ENCODE measurements at places on chromosomes 16 and 17.
A peak's percentile ranks its signal among the peaks of the same experiment; 100 is the strongest.

DNA sequence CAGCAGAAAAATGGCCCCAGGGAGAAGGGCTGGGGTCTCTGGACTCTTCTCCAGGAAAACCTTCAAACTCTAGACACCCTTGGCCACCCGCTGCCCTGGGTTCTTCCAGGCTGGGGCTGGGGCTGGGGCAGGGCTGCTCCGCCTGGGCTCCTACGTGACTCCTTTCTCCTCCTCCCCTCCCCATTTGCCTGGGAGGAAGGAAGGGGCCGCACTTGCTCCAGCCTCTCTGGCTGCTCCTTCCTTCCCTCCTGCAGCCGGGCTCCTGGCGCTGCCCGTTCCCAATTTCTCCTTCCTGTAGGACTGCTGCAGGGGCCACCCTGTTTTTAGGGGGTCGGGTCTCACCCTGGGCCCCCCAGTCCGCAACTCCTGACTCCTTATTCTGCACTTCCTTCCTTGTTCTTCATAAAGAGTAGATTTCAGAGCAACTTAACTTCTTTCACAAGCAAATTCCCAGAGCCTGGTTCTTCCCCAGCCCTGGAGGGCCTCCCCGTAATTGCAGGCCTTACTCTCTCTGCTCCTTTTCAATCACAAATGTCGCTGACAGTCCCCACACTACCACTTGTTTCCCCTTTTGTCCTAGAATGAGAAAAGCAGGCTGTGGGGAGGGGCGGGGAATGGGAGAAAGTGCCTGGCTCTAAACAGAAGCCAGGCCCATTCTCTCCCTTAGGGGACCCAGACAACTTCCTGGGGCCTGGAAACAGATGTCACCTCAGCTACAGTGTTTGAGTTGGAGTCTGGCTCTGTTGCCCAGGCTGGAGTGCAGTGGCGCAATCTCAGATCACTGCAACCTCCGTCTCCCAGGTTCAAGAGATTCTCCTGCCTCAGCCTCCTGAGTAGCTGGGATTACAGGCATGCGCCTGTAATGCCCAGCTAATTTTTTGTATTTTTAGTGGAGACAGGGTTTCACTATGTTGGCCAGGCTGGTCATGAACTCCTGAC, 137.8 kb downstream of the ENGASE start:
- no peak for DNase-seq

GRCh38 chr16:13935408-13935807, 15.5 kb downstream of the ERCC4 start:
- no peak for DNase-seq

- DNase-seq: no peak
Observed at GRCh38 chr16:68369697-68370580, 59.1 kb downstream of the PRMT7 start.

GRCh38 chr16:14502932-14503741, 126.9 kb downstream of the PARN start:
- DNase-seq: no peak

- peak; percentile 71 for DNase-seq
Observed at GRCh38 chr17:78824240-78824639, 16.4 kb downstream of the USP36 start.

DNA sequence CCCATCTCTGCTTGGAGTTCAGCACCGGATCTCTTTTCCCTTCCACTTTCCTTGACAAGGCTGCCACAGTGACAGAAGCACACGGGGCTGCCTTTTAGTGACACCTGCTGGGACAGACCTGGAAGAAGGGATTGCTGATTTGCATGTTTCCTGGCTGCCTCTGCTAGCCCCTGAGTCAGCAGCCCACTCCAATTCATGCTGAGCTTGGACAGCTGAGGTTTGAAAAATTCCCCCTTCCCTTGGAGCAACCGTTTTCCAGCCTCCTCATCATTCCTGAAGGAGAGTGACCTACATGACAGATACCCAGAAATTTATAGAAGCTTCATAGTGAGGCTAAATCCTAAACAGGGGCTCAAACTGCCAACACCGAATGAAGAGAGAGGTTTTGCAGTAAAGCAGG, 18.8 kb upstream of the RBL2 start:
- no peak for DNase-seq

- DNase-seq: no peak
Observed at GRCh38 chr16:83958846-83959565, 6.0 kb downstream of the OSGIN1 start.

GRCh38 chr17:74512624-74513091, 18.6 kb downstream of the CD300LB start:
- no peak for DNase-seq

GRCh38 chr16:87305505-87306391, 11.4 kb downstream of the C16orf95 start:
- no peak for DNase-seq

DNA sequence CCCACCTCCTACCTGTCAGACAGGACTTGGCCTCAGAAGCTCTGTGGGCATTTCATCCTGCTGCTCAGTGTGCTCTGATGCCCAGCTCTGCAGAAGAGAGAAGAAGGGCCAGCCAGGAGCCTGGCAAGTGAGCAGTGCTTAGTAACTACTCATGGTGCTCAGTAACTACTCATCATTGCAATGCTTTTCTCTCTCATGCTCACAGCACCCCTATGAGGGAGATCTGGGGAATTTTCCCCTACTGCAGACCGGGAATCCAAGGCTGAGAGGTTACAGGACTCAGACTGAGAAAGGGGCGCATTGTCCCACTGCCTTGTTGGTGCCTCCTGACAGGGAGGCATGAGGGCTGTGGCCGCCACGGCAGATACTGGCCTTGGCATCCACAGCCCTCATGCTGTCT, 261.1 kb downstream of the C16orf95 start:
- DNase-seq: no peak

DNA sequence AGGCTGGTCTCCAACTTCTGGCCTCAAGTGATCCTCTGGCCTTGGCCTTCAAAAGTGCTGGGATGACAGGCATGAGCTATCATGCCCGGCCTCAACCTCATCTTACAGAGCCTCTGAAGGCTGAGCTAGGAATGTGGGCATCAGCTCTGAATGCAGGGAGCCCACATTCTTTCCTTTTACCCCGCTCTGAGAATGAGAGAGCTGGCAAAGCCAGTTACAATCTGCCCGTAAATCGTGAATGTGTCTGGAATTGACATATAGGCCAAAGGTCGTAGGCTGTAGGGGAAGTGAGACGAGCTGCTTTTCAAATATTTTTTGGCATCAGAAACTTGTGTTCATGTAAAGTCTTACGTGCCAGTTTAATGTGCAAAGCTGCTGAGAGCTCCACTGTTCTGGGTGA, 4.5 kb downstream of the TMEM238L start:
- no peak for DNase-seq

DNA sequence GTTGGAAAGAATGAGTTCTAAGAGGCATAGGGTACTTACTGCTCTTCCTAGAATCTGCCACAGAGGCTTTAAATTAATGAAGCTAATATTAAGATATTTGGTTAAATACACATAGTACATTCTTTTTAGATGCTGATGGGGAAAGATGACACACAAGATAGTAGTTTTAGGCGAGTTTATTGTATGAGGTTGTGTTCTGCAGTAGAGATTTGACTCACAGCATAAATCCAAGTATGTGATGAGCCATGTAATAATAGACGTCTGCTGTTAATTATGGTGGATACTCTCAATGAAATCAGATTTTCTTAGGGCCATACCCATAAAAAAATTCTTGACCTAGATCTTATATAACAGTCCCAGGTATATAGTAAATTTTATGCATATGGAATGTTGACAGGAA, 8.0 kb downstream of the TNRC6C start:
- DNase-seq: no peak

DNA sequence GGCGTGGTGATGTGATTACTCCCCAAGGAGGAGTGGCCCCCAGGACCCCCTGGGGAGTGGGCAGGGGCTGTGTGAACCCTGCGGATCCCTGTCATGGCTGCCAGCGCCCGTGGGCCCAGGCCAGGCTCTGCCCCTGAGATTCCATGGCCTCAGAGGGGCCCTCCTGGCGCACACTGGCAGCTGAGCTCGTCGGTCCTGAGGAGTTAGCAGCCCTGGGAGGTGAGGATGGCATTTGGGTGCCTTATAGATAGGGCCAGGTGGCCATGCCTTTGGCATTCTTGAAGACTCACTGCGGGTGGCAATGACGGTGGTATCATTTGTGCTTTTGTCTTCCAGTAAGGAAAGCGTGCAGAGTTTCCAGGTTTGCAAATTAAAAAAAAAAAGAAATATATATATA, 146.8 kb upstream of the GSE1 start:
- DNase-seq: no peak

GRCh38 chr17:67139784-67140665, 95.7 kb downstream of the CACNG1 start:
- no peak for DNase-seq

- no peak for DNase-seq
Observed at GRCh38 chr17:27217631-27218030, 76.3 kb upstream of the WSB1 start.

GRCh38 chr17:40963838-40964237, 2.9 kb downstream of the KRT39 start:
- DNase-seq: no peak

DNA sequence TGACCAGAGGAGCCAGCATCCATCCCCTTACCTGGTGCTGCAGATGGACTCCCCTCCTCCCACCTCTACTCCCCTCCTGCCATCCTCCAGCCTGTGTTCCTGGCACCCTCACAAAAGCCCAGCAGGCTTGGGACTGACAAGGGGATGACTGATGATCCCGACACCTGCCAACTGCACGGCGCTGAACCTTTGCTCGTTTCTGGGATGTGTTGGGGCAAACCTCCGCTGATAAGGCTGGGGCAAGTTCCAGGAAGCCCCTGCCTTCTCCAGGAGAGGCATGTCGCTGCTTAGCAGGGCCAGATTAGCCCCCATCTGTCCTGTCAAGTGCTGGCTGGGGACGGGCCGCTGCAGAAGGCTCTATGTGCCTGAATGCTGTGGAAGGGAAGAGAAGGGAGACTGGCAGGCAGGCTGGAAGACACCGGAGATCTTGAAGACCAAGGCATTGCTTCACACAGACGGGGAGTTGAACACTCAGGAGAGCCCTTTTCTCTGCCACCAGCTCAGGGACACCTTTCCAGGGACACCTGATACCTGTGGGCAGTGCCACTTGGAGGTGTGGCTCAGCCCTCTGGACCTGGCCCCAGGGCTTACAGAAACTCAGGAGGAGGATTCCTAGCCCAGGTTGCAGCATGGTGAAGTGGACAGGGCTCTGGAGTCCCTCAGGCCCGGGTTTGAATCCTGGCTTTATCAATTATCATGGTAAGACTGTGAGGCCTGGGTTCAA, 973 bp upstream of the KRT15 start:
- no peak for DNase-seq

- peak; percentile 9 for DNase-seq
Observed at GRCh38 chr16:49452578-49452977, 79.0 kb downstream of the C16orf78 start.

DNA sequence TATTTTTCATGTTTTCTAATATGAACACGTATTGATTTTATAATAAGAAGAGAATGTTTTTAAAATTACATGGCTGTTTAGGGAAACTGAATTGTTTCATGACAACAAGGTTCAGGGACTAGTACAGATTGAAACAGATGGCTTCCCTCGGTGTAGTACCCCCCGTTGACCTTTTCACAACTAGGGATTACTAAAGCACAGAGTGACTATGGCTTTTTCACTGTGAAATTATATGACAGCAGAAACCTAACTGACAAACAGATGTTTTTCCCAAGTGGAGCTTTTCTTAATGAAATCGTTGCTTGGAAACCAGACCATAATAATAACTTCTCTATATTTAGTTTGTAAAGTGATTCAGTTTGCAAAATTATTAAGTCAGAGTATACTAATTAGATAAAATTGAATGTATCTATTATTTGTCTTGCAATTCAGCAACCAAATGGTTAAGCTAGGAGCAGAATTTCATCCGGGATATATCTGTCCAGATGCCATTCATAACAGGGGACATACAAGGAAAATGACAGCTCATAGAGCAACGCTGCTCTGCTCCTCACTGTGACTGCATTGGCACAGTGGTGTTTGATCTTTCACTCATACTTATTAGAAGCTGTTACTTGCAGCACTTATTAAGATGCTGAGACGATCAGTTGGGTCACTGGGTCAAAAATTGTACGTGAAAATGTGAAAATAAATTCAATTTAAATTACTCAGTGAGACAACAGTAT, 111.7 kb downstream of the TANGO6 start:
- DNase-seq: no peak

- DNase-seq: no peak
Observed at GRCh38 chr17:69059458-69060175, 1.1 kb downstream of the ABCA9 start.

GRCh38 chr17:48570325-48571023, 7.7 kb downstream of the HOXB4 start:
- no peak for DNase-seq

GRCh38 chr17:83136156-83136555, 56.7 kb downstream of the METRNL start:
- DNase-seq: no peak

GRCh38 chr16:2292221-2292620, 24.3 kb upstream of the RNPS1 start:
- no peak for DNase-seq

DNA sequence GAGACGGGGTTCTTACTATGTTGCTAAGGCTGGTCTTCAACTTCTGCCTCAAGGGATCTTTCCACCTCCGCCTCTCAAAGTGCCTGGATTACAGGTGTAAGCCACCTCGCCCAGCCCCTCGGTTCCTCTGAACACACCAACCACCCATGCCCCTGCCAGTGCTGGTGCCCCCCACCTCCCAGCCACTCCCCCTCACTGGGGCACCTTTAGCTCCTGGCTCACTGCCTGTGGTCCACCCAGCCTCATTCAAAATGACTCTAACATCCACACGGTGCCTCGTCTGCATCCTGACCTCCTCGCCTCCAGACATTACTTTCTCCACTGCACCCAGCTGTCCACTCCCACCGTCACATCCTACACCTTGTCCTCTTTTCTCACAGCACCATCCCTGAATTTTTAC, 55.3 kb downstream of the ARHGAP27 start:
- no peak for DNase-seq

DNA sequence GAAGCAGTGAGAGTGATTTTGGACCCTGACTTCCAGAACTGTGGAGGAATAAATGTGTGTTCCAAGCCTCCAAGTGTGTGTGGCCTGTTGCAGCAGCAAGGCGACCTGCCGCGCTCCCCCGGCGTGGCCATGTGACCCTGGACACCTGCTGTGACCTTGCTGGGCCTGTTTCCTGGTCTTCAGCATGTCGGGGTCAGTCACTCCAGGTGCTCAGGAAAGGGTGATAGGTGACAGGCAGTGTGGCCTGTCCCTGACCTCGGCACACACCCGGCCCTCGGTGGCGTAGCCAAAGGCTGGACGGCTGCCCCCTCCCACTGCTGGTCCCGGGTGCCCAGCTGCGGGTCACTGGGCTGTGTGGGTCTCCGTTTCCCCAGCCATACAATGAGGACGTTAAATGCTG, 31.8 kb upstream of the ZNF469 start:
- no peak for DNase-seq

DNA sequence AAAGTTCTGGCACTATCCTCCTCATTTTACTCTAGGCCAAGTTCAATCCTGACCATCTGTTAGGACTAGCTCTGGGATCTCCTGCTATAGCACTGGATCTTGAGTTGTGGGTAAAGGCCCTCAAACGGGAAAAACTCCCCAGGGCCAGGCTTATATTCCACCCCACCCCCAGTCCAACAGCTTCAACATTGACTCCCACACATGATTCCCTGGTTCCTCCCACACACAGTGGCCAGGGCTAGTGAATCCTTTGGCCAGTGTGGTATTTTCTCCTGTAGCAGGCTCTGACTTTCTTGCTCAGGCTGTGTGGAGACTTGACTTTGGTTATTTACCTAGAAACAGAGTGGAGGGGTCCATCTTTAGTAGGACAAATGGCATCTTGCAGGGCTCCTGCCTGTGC, 10.3 kb upstream of the AKAP10 start:
- no peak for DNase-seq

All from thyroid gland (tissue), 4 donors.